ENCODE measurements at places on chromosomes 7 and 10.

DNA sequence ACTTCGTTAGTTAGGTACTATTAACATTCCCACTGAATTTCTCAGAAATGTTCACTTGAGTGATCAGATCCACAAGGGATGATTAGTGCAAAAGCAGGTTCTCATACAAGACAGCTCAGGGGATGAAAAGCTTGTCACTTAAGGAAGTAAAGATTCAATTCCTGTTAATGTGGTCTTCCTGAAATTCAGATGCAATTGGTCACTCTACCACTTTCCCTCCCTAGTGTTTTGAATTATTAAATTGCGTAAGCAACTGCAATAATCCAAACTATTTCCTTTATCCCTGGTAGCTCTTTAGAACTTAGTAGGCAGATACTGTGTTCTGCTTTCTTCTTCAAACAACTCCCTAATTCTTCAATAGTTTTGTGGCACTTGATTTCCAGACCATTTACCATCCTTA, 121.4 kb downstream of the MAGI2 start:
- DNase-seq: no peak

DNA sequence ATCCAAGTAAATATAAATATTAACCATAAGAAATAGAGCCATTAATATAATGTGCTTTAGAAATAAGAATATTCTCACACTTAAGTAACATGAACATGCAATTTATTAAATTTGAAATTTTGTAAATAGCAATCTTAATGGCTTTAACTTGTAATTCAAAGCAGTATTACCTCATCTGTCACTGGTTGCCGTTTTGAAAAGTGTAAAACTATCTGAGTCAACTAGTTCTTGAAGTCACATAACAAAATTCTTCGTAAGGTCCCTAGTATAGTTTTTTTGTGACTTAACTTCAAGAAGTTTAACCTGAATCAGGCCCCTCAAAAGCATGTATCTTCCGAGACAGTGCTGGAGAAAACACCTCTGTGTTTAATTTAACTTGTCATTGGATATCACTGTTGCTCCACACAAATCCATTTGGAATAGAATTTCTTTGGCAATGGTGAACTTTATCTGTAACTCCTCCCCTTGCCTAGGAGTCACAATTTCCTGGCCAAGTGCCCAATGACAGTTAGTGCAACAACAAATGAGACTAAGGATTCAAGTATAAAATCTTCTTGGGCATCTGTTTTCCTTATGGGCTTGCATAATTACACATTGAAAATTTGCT, 47.1 kb downstream of the NT5C2 start:
- DNase-seq: no peak

DNA sequence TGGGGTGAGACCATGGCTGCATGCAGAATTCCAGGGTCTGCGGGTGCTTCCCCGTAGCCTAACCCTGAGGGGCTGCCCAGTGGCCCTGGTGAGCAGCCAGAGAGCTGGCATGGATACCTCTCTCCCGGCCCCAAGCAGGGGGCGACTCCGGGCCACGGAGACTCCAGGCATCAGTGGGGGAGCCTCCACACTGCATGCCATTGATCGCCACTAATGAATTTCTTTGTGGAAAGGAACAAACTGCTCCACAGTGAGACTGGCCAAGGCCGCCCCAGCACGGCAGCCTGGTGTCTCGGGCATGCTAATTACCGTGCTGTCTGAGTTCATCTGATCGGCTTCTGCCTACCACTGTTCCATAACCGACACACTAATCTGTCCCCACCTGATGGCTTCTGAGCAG, 184.4 kb downstream of the GRID1 start:
- no peak for DNase-seq

- DNase-seq: no peak
These were observed 361.1 kb upstream of the SHH start for GRCh38 chr7:156173346-156173745.

DNA sequence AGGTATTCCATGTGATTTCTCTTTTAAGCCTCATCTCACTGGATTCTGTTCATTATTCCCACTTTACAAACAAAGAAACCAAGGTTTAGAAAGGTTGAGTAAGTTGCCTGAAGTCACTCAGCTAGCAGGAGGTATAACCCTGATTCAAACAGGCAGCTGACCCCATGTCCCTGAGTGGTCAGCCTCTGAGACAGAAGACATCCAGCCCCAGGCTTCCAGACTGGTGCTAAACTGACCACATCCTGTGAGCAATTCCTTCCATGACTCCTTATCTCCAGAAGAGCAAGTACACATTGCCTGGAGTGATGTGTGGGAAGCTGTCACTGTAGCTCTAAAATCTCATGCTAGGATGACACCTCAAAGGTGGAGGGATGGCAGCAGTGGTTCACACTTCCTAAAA, 3.7 kb downstream of the PLPP4 start:
- DNase-seq: no peak

DNA sequence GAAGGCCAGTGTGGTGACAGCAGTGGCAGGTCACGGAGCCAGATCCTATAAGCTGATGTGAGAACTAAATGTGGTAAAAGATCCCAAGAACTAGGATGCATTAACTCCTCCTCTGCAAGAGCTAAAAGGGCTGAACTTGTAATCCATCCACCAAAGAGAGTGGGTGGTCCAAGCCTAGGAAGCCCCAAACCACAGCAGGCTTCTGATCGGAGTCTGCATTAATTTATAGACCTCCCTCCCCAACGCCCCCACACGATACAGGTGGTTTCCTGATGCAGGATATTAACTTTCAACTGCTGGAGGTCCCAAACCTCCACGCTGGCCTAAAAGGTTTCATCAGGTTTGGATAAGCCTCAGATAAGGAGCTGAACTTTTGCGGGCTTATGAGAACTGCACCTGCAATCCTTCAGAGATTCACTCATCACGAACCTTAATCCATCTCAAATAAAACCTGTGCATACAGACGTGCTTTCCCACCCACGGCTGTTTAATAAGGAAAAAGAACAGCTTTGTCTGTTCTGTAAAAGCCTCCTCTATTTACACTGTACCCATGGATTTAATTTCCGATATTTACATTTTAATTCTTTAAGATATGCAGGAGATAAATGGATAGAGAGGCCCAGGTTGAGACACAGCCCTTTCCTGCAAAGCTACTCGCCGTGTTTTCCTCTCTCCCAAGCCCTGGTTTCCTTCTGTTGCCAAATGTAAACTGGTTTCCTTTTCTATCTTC, 74.9 kb downstream of the GFRA1 start:
- no peak for DNase-seq

DNA sequence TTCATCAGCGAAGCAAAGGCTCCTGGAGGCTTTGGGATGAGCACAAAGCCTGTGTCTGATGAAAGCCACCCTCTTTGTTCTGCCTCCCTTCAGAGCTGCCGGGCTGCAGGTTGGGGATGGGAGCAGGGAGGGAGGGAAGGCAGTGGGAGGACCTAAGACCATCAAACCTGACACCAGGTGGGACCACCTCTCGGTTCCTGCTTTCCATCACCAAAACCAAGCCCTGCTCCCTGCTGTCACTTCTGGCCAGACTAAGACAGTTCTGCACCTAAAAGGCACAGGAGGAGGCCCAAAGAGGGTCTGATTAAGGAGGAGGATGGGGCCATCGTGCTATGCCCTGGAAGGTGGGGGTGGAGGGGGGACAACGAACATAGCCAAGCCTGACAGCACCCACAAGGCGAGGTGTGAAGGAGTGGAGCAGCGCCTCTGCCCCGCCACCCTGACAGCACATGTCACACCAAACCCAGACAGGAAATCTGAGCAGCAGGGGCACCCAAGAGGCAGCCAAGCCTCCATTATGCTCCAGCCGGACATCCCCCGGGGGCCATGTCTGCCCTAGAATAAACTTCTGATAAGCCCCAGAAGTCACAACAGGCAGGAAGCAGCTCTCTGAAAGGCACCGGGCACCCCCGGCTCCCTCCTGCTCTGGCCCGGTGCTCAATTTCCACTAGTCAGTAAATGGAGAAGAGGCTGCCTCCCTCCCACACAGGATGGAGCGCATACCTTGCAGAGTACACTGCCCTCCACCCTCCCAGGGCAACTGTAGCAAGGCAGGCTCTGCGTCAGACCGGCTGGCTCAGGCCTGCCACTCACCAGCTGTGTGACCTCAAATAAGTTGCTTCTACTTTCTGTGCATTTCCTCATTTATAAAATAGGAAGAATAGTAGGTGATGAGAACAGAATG, 48.9 kb downstream of the DLG5 start:
- DNase-seq: no peak

DNA sequence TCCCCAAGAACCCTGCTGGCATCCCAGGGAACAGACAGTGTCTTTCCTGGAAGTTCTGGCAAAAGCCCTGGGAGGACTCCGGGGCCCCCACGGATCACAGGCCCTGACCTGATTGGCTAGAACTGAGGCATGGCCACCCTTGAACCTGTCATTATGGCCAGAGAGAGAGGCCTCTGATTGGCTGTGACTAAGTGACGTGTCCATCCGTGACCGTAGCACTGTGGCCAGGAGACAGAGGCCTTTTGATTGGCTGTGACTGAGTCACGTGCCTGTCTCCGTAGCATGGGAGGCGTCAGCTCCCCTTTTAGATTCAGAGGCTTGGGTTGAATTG, 163.8 kb downstream of the RGS10 start:
- no peak for DNase-seq

- no peak for DNase-seq
These were observed 104.9 kb upstream of the ACBD5 start for GRCh38 chr10:27345455-27345920.

- peak; percentile 25 for DNase-seq
These were observed 117.2 kb upstream of the KLF6 start for GRCh38 chr10:3902054-3902808.

GRCh38 chr7:17153536-17153935, 144.9 kb upstream of the AHR start:
- no peak for DNase-seq

GRCh38 chr7:158321936-158322615, 265.5 kb downstream of the PTPRN2 start:
- DNase-seq: no peak

GRCh38 chr10:11225935-11226334, 208.3 kb downstream of the CELF2 start:
- DNase-seq: no peak

DNA sequence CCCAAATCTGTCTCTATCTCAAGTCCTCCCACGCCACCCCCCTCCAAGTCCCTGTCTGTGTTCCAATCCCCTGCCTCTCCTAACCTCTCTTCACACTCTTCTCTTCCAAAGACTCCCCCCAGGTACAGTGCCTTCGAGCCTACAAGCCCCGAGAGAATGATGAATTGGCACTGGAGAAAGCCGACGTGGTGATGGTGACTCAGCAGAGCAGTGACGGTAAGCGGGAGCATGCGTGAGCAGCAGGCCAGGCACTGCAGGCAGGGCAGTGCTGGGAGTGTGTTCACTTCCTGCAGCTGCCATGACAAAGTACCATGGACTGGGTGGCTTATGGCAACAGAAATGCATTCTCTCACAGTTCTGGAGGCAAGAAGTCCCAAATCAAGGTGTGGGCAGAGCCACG, 23.4 kb downstream of the ARHGEF5 start:
- no peak for DNase-seq

GRCh38 chr7:139436806-139437205, 46.7 kb downstream of the KLRG2 start:
- no peak for DNase-seq

DNA sequence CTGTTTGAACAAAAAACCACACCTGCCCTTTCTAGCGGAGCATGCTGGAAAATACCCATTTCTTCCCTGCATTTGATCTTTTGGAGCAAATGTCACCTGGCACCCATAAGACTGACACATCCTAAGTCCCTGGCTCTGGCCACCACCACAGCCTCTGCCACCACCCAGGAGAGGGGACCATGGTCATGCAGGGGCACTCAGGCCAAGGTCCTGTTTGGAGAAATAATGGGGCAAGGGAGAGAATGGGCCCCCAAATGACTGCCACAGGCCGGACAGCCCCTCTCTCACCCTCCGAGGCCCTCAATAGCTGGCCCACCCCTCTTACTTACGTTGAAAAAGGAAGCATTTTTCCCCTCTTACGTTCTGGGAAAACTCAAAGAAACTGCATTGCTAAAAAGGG, 35.4 kb downstream of the RGS10 start:
- no peak for DNase-seq

- DNase-seq: no peak
These were observed 165.8 kb upstream of the ADCY1 start for GRCh38 chr7:45408409-45408737.

- DNase-seq: no peak
These were observed 422.8 kb downstream of the KCNMA1 start for GRCh38 chr10:77214799-77215198.

GRCh38 chr10:91634898-91635297, 2.0 kb upstream of the PPP1R3C start:
- no peak for DNase-seq

DNA sequence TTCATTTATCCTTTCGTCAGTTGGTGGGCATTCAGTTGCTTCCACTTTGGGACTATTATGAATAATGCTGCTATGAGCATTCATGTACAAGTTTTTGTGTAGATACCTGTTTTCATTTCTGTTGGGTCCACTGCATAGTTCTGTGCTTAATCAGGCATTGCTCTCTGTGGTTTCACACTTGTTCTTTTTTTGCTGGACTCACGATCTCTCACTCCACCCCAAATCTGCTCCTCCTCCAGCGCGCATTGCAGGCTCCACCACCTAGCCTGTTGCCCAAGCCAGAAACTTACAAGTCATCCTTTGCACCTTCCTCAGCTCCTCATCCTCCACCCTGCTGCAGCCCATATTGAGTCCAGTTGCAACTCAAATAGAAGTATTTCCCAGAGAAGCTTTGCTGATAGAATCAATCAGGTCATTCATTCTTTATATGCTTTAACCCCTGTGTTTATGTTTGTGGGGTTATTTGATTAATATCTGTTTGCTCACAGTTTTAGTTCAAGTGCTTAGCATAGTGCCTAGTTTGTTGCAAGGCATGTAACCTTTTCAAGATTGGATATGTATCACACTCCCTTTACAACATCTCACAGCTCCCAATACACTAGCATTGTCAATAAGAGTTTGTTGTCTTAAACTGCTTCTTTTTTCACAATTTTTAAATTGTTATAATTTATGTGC, 16.6 kb upstream of the AFAP1L2 start:
- no peak for DNase-seq
